ENCODE measurements at places on chromosomes 7 and 10.

- DNase-seq = no peak
Observed at GRCh38 chr10:127971963-127972615, 65.2 kb downstream of the PTPRE start.

- no peak for DNase-seq
Observed at GRCh38 chr7:552868-553635, 33.4 kb upstream of the PDGFA start.

GRCh38 chr7:159149488-159149887 lies 4.8 kb upstream of the VIPR2 start:
- no peak for DNase-seq

DNA sequence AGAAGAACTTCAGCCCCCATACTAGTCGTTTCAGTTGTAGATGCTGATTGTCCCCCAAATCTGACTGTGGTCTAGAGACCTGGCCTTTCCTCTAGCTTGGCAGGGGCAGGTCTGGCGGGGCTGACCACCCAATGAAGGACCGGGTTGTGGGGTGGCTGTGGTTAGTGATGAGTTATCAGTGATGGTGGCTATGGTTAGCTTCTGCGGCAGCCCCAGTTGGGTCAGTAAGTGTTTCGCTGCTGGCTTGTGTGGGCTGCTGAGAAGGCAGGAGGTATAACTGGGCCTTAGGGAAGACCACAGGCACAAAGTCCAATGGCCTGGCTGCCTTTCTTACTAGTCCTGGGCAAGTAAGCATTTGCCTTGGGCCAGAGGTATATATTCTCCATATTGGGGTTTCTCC lies 21.3 kb downstream of the VWA2 start:
- no peak for DNase-seq

DNA sequence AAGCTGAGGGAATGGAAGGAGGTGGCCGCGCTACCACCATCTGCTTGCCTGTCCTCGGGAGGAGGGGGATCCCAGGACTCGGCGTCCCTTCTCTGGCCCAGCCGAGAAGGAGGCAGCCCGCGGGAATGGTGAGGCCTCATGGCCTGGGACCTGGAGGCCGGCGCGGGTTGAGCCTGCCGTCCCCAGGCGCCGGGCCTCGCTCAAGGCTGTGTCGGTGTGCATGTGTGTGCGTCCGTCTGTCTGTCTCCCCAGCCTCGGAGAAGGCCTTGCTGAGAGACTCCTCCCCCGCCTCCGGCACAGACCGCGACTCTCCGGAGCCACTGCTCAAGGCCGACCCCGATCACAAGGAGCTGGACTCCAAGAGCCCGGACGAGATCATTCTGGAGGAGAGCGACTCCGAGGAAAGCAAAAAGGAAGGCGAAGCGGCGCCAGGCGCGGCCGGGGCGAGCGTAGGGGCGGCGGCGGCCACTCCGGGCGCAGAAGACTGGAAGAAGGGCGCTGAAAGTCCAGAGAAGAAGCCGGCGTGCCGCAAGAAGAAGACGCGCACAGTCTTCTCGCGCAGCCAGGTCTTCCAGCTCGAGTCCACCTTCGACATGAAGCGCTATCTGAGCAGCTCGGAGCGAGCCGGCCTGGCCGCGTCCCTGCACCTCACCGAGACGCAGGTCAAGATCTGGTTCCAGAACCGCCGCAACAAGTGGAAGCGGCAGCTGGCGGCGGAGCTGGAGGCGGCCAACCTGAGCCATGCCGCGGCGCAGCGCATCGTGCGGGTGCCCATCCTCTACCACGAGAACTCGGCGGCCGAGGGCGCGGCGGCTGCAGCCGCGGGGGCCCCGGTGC lies 1.3 kb downstream of the HMX3 start:
- no peak for DNase-seq

- no peak for DNase-seq
Observed at GRCh38 chr7:103413407-103413806, 32.6 kb downstream of the SLC26A5 start.

DNA sequence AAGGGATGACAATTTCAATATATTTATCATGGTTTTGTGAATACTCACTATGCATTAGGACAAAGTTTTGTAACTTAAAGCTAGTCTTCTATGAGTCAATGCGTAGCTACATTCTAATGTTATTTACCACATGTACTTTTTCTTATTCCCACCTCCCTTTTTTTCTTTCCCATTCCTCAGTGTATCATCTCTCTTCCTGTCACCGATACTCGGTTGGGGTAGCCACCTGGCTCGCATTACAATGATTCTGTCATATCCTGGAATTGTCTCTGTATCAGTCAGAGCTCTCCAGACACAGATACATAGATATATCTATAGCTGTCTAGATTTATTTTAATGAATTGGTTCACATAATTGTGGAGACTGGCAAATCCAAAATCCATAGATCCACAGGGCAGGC lies 9.8 kb upstream of the RALA start:
- DNase-seq = no peak

DNA sequence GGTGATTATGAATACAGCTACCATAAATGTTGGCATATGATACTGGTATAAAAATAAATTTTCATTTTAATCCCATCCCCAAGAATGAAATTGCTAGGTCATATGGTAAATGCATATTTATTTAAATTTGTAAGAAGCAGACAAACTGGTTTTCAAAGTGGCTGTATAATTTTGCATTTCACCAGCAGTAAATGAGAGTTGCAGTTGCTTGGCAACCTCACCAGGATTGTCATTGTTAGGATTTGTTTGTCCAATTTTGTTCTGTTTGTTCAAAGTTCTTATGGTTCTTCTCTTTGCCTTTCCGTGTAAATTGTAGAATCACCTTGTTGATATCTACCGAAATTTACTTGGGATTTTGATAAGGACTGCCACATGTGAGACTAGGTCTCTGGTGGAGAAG lies 237.4 kb downstream of the OTUD1 start:
- DNase-seq = no peak

DNA sequence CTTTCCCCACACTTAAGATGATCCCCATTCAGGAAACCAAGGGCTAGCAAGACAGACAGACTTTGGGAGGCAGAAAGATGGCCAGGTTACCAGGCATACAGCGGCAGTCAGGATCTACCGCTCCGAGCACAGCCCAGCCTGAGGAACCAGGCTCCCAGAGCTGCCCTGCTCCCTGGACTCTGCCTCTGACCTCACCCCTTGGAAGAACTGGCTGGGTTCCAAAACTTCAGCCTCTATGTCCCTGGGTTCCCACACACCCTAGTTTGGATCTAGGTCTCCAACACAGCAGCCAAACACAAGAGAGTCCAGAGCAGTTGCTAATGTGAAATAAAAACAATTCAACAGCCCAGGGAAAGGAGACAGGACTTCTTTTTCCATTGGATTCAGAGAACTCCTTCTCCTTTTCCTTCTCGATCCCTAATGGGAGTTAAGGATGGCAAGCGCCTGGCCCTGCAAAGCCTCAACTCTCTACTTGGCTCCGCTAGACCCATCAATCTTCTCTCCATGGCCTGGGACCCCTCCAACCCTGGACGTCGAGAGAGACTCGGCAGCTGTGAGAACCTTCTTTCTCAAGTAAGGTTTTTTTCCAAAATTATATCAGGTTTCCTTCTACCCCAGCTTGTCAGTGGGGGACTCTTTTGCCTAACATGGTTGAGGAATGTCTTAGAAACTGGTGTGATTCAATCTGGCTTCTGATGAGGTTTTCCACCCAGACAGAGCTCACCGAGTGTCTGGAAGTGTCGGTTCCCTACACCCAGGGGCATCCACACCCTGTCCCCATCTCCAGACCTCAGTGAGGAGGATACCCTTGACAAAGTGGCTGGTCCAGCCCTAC lies 219.6 kb downstream of the KCNMA1 start:
- DNase-seq = no peak

- DNase-seq = no peak
Observed at GRCh38 chr7:130090745-130091532, 20.6 kb downstream of the KLHDC10 start.

GRCh38 chr7:99404235-99404976 lies 4.0 kb downstream of the PDAP1 start:
- DNase-seq = no peak

- no peak for DNase-seq
Observed at GRCh38 chr10:13969792-13970140, 361.0 kb downstream of the FRMD4A start.

Data from PC-9 (cell line).